Amygdala (tissue), 56 donors: ENCODE measurements at places on chromosomes 6 and 20.

- DNase-seq = no peak
Measured at GRCh38 chr20:18901980-18902737, 88.6 kb downstream of the SCP2D1 start.

DNA sequence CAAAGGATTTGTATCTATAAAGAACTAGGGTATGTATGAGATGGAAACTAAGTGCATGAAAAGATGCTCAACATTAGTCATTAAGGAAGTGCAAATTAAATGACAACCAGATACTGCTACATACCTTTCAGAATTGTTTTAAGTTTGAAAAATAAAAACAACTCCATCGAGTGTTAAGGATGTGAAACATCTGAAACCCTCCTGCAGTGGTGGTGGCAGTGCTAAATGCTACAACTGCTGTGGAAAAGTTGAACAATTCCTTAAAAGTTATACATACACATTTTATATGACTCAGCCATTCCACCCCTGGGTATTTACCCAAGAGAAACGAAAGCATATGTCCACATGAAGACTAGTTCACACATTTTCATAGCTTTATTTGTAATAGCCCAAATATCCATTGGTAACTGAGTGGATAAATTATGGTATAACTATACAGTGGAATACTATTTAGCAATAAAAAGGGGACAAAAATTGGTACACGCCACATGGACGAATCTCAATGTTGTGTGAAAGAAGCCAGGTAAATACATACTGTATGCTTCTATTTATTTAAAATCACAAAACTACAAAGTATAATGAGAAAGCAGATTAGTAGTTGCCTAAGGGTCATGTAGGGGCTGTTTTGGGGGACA lies 10.6 kb downstream of the ARMH2 start:
- no peak for DNase-seq

GRCh38 chr6:6661684-6662083 lies 73.2 kb downstream of the LY86 start:
- DNase-seq = peak; percentile 4

DNA sequence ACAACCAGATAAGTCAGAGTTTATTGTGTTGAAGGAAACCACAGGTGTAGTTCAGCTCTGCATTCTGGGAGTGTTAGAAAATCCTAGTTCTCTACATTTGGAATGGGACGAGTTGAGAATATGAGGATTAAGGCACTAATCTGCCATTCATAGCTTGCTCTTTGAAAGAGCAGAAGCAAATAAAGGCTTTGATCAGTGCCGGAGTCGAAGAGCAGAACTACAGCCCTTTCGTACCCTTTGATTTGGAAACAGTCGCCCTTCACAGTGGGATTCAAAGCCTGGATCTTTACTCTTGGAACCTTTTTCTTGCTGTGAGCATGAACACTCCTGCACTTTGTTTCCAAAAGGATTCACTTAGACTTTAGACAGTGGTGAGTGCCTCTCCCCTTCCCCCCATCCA lies 523.9 kb upstream of the POU3F2 start:
- no peak for DNase-seq

- no peak for DNase-seq
Measured at GRCh38 chr6:167735084-167735950, 91.4 kb upstream of the AFDN start.

DNA sequence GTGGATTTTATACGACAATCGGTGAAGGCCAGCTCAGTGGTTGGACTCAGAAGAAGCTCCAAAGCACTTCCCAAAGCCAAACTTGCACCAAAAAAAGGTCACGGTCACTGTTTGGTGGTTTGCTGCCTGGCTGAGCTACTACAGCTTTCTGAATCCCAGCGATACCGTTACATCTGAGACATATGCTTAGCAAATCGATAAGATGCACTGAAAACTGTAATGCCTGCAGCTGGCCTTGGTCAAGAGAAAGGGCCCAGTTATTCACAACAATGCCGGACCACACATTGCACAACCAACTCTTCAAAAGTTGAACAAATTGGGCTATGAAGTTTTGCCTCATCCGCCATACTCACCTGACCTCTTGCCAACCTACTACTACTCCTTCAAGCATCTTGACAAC lies 70.2 kb downstream of the FILIP1 start:
- DNase-seq = no peak

DNA sequence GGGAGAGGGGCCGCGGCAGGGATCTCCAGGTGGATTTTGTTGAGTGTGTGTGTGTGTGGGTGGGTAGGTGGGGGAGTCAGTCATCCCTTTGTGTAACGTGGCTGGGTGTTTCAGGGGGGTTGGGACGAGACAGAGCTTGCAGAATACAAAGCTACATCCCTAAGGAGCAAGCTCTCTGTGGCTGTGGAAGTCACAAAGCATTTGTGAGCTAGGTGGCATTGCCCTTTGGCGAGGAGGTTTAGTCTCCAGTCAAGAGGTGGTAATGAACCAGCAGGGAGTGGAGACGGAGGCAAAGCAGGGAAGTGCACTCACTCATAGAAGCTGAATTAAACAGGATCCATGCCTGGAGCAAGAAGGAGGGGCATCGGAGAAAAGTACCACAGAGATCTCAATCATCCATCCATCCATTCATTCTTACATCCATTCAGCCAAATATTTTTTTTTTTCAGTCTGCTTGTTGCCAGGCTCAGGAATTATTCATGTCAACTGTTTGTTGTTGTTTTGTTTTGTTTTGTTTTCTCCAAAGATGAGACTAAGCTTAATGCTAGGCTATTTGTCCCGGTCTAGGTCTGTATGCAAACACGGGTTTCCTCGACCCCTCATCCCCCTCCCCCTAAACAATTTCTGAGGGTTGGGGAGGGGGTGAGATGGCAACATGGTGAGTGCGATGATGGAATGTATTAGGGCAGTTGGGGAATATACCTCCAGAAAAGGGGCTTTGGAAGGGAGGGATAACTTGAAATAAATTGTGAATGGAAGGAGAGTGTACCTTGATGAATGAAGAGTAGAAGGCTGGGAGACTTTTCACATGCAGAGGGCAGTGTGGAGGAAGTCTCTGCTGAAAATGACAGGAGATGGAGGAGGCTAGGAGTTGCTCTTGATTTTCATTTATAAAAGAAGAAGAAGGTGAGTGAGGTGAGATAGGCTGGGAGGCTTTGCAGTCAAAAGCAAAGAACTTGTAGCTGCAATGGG lies 1.0 kb downstream of the HCRTR2 start:
- no peak for DNase-seq

DNA sequence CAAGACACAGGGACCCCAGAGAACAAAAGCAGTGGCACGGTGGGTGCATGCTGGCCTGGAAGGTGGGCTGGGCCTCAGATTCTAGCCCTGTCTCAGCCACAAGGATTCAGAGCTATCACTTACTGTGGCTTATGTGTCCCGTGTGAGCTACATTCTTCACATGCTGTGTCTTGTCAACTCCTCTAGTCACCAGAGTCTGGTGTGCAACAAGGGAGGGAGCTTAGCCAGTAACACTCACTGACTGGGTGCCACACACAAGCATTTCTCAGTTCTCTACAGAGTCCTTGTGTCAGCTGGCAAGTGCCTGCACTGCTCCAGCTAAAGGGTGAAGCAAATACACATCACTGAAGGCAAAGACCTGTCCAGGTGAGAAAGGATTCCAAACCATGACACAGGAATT lies 186.9 kb upstream of the CDYL start:
- DNase-seq = no peak

GRCh38 chr6:32177183-32177787 lies 920 bp upstream of the RNF5 start:
- DNase-seq = no peak

GRCh38 chr6:51531623-51532022 lies 555.8 kb downstream of the PKHD1 start:
- no peak for DNase-seq

DNA sequence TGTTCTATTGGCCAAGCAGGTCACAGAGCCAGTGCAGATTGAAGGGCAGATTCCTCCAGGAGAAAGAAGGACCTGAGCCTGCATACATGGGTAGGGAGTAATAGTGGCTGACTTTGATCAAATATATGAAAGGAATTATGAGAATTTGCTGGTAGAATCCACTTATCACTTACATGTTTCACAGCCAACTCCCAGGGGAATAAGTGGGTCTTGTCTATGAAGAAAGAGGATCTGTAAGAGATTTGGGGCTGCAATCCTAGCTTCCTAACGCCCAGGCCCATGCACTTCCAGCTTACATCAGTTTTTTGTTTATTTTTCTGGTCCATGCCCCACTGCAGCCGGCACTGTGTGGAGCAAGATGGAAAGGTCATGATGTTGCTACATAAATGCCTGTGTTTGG lies 107.9 kb upstream of the SYNDIG1 start:
- no peak for DNase-seq

- no peak for DNase-seq
Measured at GRCh38 chr6:63963769-63964315, 328.2 kb downstream of the PHF3 start.

DNA sequence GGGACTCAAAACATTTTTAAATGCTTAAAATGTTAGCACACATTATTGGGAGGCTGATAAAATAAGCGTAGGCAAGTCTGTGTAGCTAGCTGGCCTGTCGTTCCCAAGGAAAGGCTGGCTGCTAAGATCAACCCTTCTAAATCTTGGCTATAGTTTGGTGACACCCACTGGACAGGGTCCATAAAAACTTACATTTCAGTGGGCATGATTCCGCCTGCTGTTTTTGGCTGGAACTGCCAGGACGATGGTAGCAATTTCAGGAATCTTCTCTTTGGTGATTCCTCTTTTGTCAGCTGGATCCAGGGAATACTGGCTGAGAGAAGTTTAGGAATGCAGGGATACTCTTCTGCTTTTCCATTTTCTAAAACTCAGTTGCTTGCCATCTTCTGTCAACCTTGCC lies 162.2 kb downstream of the NKAIN2 start:
- no peak for DNase-seq

DNA sequence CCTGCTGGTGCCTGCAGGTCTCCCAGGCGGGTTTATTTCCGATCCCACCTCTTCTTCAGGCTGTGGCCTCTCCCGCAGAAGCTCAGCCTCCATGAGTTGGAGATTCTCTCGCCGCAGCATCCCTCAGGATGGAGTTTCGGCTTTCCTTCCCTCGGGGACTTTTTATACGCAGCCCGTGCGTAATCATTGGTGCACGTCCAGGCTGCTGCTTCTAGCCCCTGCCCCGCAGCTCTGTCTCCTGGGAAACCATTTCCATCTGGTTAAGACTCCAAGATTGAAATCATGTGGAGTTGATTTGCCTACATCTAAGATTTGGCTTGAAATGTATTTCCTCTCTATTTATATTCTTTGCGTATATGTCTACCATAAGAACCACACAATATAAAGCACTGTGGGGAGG lies 46.7 kb upstream of the CARMIL1 start:
- no peak for DNase-seq

GRCh38 chr6:20367743-20368485 lies 33.8 kb upstream of the E2F3 start:
- no peak for DNase-seq

DNA sequence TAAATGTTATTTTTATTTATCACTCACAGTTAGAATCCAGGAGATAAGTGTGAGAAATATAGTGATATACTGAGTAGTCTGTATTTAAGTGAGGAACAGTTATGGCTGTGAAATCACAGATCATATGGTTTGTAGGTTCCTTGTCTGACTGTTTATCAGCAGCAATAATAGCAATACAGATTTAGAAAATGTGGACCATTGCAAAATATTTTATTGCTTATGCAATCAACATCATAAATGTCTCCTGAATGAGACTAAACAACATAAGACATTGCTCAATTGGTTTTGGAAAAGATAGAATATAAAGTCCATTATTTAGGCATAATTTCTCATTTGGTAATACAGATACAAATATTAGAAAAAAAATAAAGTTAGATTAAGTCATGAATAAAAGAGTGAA lies 43.7 kb downstream of the CCDC170 start:
- DNase-seq = no peak

DNA sequence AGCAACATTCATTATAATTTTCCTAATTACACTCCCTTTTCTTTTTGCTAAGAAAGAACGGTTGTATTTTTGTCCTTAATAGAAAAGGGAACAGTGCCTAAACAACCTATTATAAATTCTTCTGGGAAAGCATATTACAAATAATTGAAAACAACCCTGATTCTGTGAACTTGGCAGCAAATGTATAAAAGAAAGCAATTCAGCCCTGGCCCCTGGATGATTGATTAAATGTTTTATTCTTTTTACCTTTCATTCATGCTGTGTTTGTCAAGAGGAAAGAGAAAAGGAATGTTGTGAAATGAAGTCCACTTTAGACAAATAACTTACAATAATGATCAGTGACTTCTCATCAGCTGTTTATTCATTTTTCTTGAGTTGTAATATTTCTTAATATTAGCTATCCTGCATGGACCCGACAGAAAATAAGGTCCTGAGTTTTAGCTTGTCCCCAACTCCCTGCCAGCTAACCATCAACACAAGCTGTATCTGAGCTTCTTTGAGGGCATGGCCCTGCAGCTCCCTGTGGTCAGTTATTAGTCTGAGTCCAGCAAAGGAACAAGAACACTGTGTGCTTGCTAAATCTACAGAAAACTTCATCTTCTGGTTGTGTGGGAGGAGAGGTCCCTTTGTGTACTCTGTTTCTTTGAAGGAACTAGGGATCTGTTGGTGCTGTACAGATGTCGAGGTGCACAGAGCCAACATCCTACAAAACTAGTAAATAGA lies 248.2 kb downstream of the LAMA2 start:
- DNase-seq = no peak

DNA sequence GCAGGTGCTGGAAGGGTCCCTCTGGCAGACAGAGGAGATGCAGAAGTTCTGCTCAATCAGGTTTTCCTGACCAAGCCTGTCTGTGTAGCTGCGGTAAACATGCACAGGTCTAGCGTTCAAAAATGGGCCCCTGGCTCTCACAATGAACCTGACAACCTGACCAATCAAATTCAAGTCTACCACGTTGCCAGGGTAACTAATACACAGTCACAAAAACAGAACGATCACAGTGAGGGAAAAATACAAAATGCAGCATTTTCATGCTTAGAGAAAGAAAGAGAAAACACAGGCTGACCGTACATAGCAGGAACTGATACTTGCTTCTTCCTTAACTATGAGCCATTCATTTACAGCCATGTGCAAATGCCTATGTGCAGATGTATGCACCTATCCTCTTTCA lies 353.1 kb upstream of the TSHZ2 start:
- DNase-seq = no peak

DNA sequence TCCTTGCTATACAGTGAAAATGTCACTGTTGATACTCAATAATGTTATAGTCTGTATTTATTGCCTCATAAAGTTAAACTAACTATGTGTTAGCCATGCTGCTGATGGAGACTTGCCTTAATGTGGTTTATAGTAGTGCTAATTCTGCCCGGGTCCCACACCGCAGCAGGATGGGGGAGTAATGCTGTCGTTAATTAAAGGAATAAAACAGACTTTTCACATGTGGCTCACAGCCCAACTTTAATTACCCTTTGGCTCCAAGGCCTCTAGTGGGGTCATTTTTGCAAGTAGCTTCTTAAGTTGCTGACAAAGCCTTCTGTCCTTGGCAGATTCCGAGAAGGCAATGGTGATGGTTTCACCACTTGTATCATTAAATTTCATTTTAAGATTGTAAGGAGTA lies 634.3 kb downstream of the TBC1D32 start:
- DNase-seq = no peak

GRCh38 chr6:149895833-149896271 lies 2.1 kb downstream of the RAET1E start:
- DNase-seq = no peak
